ENCODE measurements at places on chromosomes 2 and 18.

DNA sequence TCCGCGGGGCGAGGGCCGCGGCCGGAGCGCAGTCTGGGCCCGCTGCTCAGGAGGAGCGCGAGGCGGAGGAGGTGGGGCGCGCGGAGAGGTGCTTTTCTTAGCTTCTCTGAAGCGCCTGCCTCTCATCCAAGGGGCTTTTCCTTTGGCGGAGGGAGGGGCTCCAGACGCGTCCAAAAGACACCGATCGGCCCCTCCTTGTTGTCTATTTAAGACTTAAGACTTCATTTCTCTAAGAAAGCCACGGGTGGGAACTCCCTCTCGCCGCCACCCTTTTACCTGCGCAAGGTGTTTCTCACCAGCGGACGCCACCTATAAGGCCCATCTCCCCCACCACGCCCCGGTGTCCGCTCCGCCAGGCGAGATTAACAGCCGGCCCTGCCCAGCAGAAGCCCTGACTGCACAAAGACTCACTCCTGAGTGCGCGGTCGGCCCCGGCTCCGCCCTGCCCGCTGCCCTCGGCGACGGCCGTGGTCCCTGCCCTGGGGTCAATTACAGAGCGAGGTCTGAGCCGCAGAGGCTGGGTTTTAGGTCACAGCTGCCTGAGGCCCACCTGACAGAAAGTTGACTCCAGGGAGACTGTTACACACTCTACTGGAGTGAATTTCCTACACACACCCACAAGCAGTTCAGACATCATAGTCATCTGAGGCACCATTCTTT, at the start of gene DSC2:
TSS of gene DSC2 (minus strand) at position 397 of the 660 bp plus-strand sequence. CDS start 450 bp downstream, outside the sequence.
- no peak for DNase-seq

- DNase-seq, result no peak
These were observed 19.8 kb downstream of the IWS1 start for GRCh38 chr2:127506510-127506909.

DNA sequence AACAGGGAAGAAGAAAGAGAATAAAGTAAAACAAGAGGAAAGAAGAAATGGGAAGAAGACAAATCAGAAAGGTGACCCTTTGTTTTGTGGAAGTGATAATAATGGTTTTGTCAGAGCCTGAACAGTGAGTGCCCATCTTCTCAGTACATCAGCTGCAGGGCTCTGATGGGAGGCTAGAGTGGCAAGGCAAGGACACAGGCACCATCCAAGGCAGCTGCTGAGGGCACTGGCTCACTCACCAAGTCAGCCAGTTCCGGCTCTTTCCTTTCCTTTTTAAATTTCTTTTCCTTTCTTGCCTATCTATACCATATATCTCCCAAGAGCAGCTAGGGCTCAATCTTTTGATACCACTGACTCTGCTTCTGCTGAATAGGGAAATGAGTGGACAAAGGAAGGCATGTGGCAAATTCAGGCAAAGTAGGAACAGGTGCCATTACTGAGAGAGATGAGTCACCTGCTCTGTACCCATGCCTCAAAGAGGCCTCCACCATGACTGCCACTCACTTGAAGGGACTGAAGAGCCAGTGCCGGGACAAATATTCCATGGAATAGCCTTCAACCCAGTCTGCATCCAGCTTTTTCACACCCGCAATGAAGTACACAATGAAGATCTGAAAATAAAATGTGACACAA, 6.2 kb downstream of the GGCX start:
- DNase-seq, result no peak

DNA sequence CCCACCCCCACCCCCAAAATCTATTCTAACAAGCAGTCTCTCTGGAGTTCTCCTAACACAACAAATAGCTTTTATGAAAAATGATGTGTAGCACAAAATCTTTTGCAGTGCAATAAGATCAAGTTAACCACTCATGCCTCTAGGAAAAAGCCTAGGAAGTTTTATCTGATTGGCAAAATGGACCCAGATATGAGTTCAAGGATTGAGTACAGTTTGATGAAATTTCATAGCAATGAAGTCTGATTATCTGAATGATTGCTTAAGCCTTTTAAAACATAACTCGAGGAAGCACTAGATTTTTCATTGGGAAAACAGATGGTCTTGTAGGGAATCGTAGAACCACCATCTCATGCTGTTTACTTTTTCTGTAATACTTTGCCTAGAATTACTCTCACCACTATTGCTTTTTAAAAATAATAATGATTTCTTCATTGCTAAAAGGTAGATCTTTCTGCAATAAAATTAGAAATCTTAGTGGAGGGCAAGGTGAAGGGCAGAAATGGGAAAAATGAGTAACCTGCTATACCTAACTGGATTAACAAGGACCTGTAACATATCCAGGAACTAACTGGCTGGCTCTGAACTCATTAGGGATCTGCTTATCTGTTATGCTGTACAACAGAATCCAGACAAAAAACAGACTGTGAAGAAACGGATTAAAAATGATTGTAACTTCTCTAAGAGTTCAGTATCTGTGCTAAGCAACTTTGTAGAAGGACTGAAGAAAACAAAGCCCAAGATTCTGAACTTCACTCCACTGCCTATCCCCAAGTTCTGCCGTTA, 73.7 kb upstream of the ETAA1 start:
- DNase-seq, result no peak

GRCh38 chr18:6626457-6626856, 103.1 kb upstream of the ARHGAP28 start:
- no peak for DNase-seq

DNA sequence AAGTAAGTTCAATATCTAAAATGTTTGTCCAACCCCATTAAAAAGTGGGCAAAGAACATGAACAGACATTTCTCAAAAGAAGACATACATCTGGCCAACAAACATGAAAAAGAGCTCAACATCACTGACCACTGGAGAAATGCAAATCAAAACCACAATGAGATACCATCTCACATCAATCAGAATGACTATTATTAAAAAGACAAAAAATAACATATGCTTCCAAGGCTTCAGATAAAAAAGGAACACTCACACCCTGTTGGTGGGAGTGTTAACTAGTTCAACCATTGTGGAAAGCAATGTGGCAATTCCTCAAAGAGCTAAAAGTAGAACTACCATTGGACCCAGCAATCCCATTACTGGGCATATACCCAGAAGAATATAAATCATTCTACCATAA, 931.1 kb downstream of the LRP1B start:
- no peak for DNase-seq

DNA sequence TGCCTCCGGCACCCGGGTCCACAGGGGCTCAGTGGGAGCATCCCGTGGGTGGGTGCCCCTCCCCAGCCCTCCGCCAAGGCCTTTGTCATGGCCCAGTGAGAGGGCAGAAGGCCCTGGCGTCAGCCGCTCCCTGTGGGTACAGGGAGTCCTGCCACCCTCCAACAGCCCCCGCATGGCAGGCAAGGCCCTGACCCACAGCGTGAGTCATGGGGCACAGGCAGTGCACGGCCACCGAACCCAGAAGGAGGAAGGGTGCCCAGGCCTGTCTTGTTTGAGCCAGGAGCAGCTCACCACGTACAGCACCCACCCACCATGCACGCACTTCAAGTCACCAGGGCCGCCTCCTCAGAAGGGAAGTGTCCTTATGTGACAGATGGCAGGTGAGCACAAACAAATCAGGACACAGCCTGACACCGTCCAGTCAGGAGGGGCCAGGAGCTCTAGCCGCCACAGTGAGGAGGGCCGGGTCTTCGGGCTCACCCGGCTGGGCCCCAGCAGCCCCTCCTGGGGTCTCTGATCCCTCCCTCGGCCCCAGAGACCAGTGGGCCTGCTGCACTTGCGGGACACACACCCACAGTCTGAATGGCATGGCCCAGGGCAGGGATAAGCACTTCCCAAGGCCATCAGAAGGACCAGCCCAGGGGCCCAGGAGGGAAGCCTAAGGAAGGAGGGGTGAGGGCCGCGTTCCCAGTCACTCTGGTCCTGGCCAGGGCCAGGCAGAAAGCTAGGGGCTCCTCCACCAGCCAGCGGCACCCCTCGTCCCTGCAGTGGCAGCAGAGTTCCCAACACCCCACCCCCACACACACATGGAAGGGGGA, 25.8 kb downstream of the BIN1 start:
- no peak for DNase-seq

DNA sequence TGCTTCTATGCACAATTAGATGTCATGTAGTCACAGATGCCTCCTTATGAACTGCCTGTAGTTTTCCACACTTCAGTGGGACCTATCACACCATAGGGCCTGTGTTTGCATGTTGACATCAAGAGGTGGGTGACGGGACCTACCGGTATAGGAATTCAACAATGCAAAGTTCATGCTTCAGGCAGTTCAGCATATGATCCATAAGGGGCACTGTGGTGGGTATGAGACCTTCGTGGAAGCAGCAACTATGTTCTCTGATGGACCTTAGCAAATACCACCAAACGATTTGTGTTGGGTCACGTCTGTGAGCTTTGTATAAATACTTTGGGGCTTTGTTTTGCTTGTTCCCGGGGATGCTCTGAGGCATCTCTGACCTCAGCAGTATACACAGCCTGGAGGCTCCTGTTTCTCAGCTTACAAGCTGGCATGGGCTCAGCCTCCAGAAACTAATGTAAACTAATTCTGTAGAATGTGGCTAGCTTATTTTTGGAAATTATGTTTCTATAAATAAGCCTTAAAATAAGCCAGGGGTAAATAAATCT, 111.6 kb downstream of the DTNA start:
- no peak for DNase-seq

DNA sequence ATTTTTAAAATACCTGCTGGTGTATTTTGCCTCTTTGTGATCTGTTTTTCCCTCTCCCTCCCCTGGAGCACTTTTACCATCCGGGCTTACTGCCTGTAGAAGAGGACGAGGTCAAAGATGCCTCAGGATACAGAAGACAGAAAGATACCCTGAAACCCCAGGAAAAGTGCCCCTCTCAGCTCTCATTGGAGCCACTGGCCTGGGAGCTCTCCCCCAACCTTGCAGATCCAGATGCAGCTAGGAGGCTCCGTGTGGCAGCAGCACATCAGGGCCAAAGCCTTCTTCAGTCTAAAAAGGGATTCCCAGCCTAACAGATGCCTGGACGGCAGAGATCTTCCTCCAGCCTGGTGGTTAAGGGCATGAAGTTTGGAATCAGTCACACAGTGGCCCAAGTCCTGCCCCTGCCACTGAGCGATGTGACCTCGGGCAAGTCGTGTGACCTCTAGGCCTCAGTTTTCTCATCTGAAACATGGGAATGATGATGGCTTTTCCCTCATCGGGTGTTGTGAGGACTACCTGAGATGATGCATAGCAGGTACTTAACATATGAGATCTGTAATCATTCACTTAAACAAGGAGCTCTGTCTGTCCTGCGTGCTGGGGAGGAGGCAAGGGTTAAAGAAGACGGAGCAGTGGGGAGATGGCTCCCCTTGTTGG, 239.4 kb downstream of the DYSF start:
- no peak for DNase-seq

DNA sequence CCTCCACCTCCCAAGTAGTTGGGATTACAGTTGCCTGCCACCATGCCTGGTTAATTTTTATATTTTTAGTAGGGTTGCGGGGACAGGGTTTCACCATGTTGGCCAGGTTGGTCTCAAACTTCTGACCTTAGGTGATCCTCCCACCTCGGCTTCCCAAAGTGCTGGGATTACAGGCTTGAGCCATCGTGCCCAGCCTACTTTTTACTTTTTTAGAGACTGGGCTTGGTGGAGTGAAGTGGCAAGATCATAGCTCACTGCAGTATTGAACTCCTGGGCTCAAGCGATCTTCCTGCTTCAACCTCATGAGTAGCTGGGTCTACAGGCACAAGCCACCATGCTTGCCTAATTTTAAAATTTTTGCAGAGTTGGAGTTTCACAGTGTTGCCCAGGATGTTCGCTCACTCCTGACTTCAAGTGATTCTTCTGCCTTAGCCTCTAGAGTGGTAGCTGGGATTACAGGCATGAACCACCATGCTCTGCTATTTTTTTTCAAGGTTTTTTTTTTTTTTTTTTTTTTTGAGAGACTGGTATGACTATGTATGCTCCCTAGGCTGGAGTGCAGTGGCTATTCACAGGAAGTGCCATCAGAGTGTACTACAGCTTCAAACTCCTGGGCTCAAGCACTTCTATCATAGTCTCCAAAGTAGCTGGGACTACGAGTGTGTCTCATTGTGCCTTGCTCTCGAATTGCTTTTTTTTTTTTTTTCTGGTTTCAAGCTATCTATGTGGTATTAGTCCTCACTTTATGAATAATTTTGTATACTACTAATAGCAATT, 11.9 kb downstream of the MSH2 start:
- DNase-seq, result no peak

DNA sequence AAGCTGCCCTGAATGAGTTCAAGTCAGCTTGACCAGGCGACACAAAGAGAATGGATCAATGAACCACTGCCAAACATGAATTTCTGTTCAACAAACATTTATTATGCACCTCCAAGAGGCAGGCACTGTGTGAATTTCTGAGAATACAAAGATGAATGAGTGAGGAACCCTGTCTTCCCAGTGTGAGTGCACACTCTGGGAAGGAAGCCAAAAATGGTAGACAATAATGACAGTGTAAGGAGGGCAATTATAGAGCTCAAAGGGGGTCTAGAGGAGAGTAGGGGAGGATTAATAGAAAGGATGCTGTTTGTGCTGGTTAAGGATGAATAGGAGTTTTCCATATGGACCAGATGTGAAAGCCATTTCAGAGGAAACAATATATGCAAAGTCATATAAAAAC, 213.4 kb downstream of the DCC start:
- no peak for DNase-seq

DNA sequence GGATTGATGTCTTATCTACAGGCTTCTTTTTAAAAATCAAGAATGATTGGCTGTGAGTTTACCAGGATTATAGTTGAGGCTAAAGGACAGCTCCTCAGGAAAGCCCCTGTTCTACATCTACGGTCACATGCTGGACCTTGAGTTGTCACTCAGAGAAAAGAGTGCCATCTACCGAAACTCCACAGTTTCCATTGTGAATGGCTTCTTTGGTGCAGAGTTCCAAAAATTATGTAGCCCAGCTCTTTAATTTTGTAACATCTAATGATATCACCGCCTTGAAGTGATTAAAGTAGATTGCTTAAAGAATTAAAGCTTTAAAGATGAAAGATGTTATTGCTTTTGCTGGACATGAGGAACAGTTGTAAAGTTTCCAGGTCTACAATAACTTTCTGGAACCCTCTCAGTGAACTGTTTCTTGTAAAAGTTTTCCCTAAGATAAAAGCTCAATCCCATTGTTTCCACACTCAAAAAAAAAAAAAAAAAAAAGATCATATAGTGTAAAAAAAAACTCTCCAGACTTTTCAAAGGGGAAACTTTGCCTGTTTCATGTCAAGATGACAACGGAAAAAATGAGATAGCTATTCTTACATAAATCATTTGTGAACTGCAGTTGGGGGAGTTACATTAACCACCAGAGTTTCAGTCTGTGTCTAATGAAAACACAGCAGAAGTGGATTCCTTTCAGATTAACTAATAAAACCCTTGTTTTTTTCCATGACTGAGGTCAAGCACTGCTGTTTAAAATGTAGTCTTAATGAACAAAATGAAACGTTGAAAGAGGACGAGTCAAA, 4.3 kb downstream of the COL3A1 start:
- DNase-seq, result peak; percentile 9

- DNase-seq, result no peak
These were observed 78.8 kb upstream of the RND3 start for GRCh38 chr2:150566289-150566688.

- DNase-seq, result no peak
These were observed 3.5 kb downstream of the DUSP11 start for GRCh38 chr2:73776381-73776780.
